ENCODE measurements at places on chromosomes 6 and 20. TPM values are rescaled to one million over a fixed set of nuclear protein-coding genes. Genes with fewer than 3 reads are reported as not detected.

DNA sequence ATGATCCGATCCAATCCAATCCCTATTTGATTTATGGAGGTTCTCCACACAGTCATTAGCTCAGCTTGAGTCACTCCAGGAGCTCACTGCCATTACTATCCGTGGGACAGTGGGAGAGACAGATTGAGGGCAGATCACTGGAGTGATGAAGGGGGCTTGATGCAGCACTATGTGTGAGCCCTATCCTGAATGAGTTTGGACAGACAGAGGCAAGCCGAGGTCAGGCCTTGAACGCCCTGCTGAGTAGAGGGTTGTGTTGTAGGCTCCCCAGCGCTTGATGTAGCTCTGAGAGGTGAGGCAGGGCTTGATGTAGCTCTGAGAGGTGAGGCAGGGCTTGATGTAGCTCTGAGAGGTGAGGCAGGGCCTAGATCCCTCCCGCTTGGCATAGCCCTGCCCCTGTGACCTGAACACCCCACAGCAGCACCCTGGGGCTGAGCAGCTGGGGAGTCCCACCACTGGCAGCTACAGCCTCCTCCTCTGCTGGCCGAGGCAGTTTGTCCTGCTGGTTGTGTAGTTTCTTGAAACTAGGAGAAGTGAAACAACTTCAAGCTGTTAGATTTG lies 58.7 kb downstream of the ZFAND3 start:
- H3K27ac ChIP-seq = no peak overlapping the region
- H3K27me3 ChIP-seq = no peaks in the 10 kb centered on the region
- no peak for DNase-seq
- no peak overlapping the region for H3K4me3 ChIP-seq

C6orf58 gene
- not detected for total RNA-seq

GRCh38 chr20:37276494-37277252 lies 12.8 kb upstream of the MANBAL start:
- H3K4me1 ChIP-seq = no peaks in the 10 kb centered on the region
- no peaks in the 10 kb centered on the region for H3K27me3 ChIP-seq
- H3K36me3 ChIP-seq = no peaks in the 10 kb centered on the region
- no peak overlapping the region for H3K4me3 ChIP-seq

- no peaks in the 10 kb centered on the region for H3K36me3 ChIP-seq
- no peaks in the 10 kb centered on the region for H3K27me3 ChIP-seq
- DNase-seq = no peak
- no peak overlapping the region for H3K27ac ChIP-seq
- H3K4me3 ChIP-seq = no peak overlapping the region
- no peaks in the 10 kb centered on the region for H3K4me1 ChIP-seq
Measured at GRCh38 chr6:40194447-40195170, 260.3 kb upstream of the MOCS1 start.

- DNase-seq = no peak
- H3K4me1 ChIP-seq = peaks cover 5% of the 10 kb centered on the region
- peak overlapping the region; percentile 89 for H3K27ac ChIP-seq
- no peaks in the 10 kb centered on the region for H3K36me3 ChIP-seq
- no peaks in the 10 kb centered on the region for H3K27me3 ChIP-seq
Measured at GRCh38 chr20:50450493-50450826, 59.7 kb upstream of the PTPN1 start.

IL17A gene
- total RNA-seq = not detected

- no peaks in the 10 kb centered on the region for H3K27me3 ChIP-seq
- no peaks in the 10 kb centered on the region for H3K36me3 ChIP-seq
- H3K27ac ChIP-seq = peak overlapping the region; percentile 76
Measured at GRCh38 chr6:87723170-87724078, 21.4 kb upstream of the AKIRIN2 start.

SYCP2 gene
- total RNA-seq = 1.2 TPM

- DNase-seq = no peak
- no peaks in the 10 kb centered on the region for H3K27me3 ChIP-seq
- H3K27ac ChIP-seq = no peak overlapping the region
- H3K4me3 ChIP-seq = no peak overlapping the region
- H3K4me1 ChIP-seq = peaks cover 4% of the 10 kb centered on the region
Measured at GRCh38 chr6:16002332-16003196, 126.3 kb upstream of the MYLIP start.

CPXM1 gene
- total RNA-seq = 74.7 TPM

DNA sequence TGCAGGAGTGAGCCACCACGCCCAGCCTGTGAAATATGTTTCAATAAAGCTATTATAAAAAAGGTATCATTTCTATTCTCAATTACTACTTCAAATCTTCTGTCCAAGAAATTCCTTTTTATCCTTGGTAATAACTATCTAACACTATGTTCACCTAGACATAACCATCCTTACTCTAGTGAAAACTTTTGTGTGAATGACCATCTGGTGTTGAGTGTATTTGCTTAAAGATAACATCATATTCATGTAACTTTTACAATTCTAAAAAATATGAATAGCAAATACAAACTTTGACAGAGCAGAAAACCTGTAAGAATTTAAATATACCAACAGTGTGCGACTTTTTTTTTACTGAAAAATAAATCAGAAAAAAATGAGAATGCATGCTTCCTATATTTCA lies 96.9 kb downstream of the MAP3K5 start:
- no peaks in the 10 kb centered on the region for H3K4me1 ChIP-seq
- no peak for DNase-seq
- no peak overlapping the region for H3K4me3 ChIP-seq
- H3K36me3 ChIP-seq = no peaks in the 10 kb centered on the region
